ENCODE measurements at places on chromosomes 2 and 18.

GRCh38 chr2:240350696-240351087 lies 84.8 kb upstream of the GPC1 start:
- no peak for DNase-seq

DNA sequence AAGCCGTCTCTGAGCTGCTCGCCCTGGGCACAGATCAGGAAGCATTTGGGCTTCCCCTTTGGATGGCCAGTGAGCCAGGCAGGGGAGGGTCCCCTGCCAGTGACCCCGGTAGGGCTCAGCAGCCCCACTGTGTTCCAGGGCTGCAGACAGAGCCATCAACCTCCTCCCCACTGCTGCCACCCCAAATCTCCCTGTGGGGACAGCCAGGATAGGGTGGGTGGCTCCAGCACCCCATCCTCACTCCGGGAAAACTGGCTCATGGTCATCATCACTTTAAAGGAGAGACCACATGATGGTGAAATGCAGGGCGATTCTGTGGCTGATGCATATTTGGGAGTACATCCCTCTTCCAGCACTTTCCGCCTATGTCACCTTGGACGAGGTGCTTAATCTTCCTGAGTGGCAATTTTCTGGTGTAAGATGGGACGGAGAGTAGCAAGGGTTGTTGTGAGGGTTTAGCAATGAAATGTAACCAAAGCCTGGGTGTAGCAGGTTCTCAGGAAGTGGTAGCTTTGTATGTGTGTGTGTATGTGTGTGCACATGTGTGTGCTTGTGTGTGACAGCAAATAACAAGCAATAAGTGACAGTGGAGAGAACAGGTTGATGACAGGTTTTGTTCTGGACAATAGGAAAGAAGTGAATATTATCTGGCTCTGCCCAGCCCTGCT lies 61.8 kb downstream of the ACAA2 start:
- DNase-seq, result no peak

GRCh38 chr2:52518678-52519077 lies 1248.9 kb upstream of the CHAC2 start:
- DNase-seq, result peak; percentile 66

GRCh38 chr2:159647667-159648066 lies 31.3 kb upstream of the BAZ2B start:
- no peak for DNase-seq

- DNase-seq, result no peak
These were observed 44.7 kb upstream of the TMEM200C start for GRCh38 chr18:5939801-5940667.

GRCh38 chr2:37809931-37810570 lies 115.0 kb upstream of the RMDN2 start:
- peak; percentile 59 for DNase-seq

DNA sequence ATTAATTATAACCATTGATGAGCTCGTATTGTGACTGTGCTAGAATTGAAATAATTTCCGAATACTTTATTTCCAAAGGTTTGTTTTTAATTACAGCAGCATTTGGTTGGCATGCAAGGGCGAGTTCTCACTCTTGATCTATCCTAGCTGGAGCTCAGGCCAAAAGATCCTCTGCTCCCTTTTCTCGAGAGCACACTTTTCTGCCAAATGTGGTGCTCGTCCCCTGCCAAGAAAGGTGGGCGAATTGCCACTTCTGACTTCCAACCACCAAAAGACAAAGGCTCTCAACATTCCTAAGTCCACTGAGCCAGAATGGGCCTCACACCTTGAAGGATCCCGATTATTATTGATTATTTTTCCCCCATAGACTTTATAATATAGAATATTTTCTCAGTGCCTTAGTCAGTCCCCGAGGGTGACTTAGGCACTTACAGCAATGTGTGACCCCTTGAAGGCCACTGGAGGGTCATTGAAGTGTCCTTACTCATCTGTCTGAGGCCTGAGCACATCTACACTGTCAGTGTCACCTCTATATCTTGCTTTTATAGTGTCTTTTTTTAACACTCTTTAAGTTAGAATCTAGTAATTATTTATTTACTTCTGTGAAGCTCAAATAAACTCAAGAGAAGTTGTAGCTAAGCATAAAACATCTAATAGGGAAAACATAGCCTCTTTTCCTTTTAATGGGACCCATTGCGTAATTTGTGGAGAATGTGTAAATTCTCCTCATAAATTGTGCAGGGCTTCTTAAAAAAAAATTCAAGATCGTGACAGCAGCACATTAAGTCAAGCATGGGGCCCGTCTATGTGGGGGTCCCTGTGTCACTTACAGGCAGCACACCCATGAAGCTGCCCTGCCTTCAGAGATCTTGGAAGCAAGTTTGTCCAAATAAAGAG lies 98.3 kb downstream of the MEIS1 start:
- no peak for DNase-seq

GRCh38 chr2:195489101-195489500 lies 167.9 kb upstream of the SLC39A10 start:
- no peak for DNase-seq

DNA sequence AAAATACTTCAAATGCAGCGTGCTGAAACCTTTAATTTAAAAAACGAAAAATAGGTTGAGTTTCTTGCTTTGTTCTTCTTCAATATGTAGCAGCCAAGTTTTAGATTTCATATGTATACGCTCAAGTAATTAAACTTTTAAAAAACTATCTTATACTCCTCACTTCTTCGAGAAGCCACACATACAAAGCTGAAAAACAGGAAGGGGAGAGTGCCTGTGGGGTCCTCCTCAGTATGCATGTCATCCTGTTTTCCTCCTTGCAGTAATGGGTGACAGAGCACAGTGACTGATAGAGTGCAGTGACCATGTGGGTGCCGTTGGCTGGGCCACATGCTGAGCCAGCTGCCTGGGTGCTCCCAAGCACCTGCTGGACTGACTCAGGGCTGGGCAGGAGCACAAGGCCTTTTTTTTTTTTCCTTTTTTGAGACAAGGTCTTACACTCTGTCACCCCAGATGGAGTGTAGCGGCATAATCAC lies 33.3 kb downstream of the UXS1 start:
- no peak for DNase-seq

DNA sequence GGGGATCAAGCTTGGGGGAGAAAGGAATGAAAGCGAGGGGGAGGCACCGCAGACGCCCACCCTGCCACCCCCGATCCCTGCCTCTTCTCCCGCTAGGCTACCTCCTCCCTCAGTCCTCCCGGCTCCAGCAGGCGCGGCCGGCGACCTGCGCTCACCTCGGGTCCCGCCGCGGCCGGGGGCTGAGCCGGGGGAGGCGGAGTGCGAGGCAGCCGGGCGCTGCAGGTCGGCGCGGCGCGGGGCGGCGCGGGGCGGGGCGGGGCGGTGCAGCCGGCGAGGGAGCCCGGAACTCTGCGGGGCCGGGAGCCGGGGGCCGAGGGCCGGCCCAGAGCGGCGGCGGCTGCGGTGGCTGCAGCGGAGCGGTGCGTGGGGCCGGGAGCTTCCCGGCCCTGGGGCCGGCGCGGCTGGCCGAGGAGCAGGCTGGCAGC lies 477 bp downstream of the ACVR1 start:
- DNase-seq, result peak; percentile 49

Measured in iris pigment epithelial cell (primary cell).